ENCODE measurements at places on chromosomes 16 and 17.

DNA sequence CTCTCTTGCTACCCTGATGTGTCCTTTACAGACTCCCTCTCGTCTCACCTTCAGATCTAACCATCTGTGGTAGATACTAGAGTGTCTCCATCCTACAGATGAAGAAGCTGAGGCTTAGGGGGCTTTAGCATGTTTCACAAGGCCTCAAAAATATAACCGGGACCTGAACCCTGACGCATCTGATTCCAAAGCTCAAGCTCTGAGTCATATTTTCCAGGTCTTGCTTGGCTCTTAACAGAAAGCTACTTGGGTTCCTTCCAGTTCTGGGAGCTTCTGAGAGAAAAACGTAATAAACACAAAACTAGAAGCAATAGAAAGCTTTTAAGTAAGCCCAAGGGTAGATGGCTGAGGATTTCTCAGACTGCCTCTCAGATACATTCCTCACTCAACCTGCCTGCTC, 224.3 kb upstream of the EEF2KMT start:
- no peak for DNase-seq

GRCh38 chr17:6908807-6909206, 77.3 kb upstream of the TEKT1 start:
- no peak for DNase-seq

- DNase-seq = no peak
Observed at GRCh38 chr17:17484451-17484899, 7.7 kb downstream of the MED9 start.

- DNase-seq = no peak
Observed at GRCh38 chr17:81100668-81101067, 64.6 kb upstream of the PVALEF start.

GRCh38 chr17:42133461-42134041, 10.9 kb downstream of the HSPB9 start:
- no peak for DNase-seq

Data from GM06990 (cell line).